ENCODE measurements at places on chromosomes 7 and 10.
A peak's percentile ranks its signal among the peaks of the same experiment; 100 is the strongest.

DNA sequence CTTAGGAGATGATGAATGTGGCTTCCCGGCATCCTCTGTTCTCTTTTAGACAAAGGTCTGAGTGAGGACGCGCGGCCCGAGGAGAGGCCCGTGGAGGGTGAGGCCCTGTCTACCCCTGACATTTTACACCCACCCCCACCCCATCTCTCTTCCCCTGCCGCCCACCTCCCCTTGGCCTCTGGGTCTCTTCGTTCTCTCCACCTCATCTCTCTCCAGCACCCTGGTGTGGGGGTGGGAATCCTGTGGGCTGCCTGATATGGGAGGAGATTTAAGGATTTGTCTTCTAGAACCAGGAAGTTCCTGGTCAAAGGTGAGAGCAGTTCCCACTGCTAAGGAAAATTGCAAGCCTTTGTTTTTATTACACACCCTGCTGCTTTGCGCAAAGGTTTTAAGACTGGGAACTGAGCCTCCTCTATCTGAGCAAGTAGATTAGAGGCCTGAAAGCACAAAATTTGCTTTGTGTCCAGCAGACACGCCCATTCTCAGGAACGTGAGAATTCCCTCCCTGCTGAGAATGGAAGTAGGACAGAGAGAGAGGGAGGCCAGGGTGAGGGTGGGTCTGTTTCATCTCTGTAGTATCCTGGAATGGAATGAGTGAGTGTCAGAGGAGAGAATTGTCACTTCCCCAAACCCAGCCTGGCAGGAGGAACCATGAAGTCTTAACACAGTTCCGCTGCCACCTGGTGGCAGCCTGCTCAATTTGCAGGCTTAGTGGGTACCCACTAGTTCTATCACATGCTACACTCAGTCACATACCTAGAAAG is 91.2 kb downstream of the GTF2IRD1 start:
- DNase-seq: peak; percentile 46

- DNase-seq: peak; percentile 63
Observed at GRCh38 chr7:91034459-91035368, 229.5 kb upstream of the FZD1 start.

DNA sequence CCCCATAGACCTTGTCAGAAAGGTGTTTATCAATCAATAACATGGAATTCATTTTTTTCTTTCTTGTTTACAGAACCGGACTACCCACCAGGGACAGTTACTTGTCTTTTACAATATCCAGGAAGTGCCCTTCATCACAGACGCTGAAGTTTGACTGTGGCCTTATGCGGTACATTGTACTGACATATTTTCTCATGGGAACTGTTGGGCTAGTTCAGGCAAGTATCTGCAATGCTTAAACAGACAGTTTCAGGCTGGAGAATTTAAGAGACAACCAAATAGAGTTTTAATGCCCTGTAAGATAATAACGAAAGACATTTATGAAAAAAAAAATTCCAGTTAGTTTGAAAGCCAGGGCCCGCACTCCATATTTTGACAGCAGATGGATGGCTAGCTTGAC is 246.4 kb downstream of the GATA3 start:
- DNase-seq: peak; percentile 74

DNA sequence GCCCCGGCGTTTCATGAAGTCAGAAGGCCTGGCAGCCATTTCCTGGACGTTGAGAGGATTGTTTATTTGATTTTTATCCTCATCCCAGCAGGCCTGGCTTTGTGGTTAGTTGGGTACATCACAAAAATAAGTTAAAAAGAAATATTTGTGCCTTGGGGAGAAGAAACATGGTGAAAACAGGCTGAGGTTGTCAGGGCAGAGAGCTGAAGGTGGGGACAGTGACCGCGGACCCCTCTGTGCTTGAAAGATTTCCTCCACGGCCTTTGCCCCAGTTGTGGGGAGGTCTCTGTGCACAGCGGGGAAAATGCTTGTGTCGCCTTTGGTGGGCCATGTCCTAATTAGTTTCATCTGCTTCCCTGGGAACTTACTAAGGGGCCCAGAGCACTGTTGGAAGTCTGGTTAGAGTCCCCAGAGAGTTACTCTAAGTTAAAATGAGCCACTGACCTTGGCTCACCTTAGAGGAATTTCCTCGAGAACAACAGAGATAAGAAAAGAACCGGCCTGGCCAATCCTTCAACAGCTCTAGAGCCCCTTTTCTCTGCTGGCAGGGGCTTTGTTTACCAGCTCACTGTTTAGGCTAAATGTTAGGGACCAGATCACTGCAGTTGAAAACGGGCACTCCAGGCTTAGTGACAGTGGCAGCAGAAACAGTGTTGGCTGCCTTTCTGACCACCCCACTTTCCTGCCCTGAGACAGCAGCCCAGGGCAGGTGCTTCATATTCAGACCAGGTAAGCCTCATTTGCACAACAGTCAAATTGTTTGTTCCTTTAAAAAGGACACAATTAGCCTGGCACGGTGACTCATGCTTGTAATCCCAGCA is 37.9 kb downstream of the CRCP start:
- no peak for DNase-seq

GRCh38 chr7:106597014-106597413 is 63.9 kb downstream of the CCDC71L start:
- no peak for DNase-seq

GRCh38 chr7:107230334-107230733 is 61.5 kb downstream of the HBP1 start:
- DNase-seq: peak; percentile 57

- DNase-seq: no peak
Observed at GRCh38 chr7:107865956-107866775, 24.8 kb upstream of the DLD start.

Data from epithelial cell of esophagus (primary cell).